Breast epithelium (tissue), 4 donors: ENCODE measurements at places on chromosomes 13 and 19.

GRCh38 chr13:35489050-35489449, 12.6 kb upstream of the MAB21L1 start:
- H3K4me1 ChIP-seq: no peaks in the 10 kb centered on the region
- H3K27me3 ChIP-seq: no peaks in the 10 kb centered on the region
- no peak overlapping the region for H3K4me3 ChIP-seq
- no peaks in the 10 kb centered on the region for H3K36me3 ChIP-seq
- DNase-seq: no peak

- H3K27me3 ChIP-seq: no peaks in the 10 kb centered on the region
- no peaks in the 10 kb centered on the region for H3K4me1 ChIP-seq
- DNase-seq: no peak
- peak overlapping the region; percentile 6 for H3K4me3 ChIP-seq
- peak overlapping the region; percentile 87 for H3K27ac ChIP-seq
- no peaks in the 10 kb centered on the region for H3K36me3 ChIP-seq
Measured at GRCh38 chr19:48724796-48725753, 5.5 kb upstream of the MAMSTR start.

DNA sequence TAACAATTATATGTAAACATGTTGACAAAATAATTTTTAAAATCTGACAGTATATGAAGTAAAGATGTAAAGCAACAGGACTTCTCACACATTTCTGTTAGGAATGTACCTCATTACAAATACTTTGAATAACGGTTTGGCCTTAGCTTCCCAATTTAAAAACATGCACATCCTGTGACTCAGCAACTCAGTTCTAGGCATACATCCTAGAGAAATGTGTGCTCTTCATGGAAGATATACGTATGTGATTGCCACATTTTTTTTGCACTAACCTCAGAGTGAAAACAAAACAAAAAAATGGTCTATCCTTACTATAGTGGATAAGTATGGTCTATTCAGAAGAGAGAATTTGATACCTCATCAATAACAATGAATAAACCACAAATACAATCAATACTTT, 314.6 kb downstream of the LIG4 start:
- no peak for DNase-seq
- no peaks in the 10 kb centered on the region for H3K36me3 ChIP-seq
- H3K4me1 ChIP-seq: no peaks in the 10 kb centered on the region

GRCh38 chr19:18353378-18354005, 13.1 kb downstream of the PGPEP1 start:
- no peak overlapping the region for H3K4me3 ChIP-seq
- H3K27ac ChIP-seq: no peak overlapping the region
- no peaks in the 10 kb centered on the region for H3K4me1 ChIP-seq
- DNase-seq: no peak
- no peaks in the 10 kb centered on the region for H3K27me3 ChIP-seq

DNA sequence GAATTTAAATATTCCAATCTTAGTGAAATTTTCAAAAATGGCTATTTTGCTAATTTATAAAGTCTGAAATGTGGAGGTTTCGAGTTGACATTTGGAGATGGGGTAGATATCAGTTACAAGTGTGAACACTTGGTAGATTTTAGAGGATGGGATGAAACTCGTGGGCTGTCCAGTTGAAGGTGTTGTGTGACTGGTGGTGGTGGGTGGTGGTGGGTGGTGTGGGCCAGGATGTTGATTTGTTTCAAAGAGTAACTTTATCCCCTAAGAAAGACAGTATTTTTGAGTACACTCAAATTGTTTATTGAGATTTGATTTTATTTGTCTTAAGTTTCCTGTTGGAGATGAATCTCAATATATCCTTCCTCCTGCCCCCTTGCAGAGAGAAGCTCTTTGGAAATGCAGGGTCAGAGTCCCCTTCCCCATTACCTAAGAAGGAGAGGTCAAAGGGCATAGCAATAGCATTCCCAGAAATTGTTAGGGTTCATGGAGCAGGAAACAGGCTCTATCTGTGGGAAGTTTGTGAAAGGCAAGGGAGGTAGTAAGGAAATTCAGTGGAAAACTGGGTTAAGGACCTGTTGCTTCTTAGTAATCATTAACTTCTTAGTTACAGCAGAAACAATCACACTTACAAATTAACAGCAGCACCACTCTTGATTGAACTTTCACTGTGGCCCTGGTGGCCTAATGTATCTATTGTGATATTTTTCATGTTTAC, 133.6 kb upstream of the RNF113B start:
- H3K4me3 ChIP-seq: no peak overlapping the region
- DNase-seq: no peak

DNA sequence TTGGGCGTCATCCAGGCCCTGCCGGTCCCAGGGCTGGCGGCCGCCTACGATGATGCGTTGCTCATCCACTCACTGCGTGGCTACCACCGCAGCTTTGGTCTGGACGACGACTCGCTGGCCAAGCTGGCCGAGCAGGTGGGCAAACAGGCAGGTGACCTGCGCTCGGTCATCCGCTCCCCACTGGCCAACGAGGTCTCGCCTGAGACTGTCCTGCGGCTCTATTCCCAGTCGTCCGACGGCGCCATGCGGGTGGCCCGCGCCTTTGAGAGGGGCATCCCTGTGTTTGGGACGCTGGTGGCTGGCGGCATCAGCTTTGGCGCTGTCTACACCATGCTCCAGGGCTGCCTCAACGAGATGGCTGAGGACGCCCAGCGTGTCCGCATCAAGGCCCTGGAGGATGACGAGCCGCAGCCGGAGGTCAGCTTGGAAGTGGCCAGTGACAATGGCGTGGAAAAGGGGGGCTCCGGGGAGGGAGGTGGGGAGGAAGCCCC, 3.5 kb downstream of the IRGC start:
- no peaks in the 10 kb centered on the region for H3K36me3 ChIP-seq
- no peak for DNase-seq
- no peak overlapping the region for H3K4me3 ChIP-seq
- H3K27ac ChIP-seq: no peak overlapping the region

DNA sequence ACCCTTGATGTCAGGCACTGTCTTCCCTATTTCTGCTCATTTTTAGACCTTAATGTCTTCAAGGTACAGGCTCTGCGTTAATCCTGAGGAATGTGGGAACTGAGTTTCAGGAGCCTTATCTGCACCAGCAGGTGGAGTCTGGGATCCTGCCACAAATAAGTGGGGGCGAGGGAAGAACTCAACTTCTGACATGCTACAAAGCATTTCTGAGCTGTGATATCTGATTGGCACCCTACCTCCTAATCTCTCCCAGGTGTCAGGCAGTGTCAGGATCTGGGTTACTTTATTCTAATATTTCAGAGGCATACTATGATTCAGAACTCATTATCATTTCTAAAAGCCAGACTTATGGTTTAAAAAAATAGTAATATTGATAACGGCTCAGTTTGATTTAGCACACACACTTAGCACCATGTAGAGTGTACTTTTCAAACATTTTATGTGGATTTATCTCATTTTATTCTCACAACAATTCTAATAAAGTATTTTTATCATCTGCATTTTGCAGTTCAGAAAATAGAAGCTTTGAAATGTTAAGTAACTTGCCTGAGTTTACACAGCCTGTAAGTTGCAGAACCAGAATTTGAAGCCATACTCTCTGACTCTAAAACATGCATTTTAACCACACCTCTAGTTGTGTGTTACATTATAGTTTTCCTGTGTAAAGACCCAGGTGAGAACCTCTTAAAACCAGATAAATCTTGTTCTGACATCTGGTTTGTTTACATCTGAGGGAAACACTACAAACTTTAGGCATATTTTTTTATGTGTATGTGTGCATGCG, 358.6 kb downstream of the TDRD3 start:
- no peaks in the 10 kb centered on the region for H3K27me3 ChIP-seq
- no peak overlapping the region for H3K27ac ChIP-seq
- no peak overlapping the region for H3K4me3 ChIP-seq
- no peaks in the 10 kb centered on the region for H3K36me3 ChIP-seq
- no peaks in the 10 kb centered on the region for H3K4me1 ChIP-seq

DNA sequence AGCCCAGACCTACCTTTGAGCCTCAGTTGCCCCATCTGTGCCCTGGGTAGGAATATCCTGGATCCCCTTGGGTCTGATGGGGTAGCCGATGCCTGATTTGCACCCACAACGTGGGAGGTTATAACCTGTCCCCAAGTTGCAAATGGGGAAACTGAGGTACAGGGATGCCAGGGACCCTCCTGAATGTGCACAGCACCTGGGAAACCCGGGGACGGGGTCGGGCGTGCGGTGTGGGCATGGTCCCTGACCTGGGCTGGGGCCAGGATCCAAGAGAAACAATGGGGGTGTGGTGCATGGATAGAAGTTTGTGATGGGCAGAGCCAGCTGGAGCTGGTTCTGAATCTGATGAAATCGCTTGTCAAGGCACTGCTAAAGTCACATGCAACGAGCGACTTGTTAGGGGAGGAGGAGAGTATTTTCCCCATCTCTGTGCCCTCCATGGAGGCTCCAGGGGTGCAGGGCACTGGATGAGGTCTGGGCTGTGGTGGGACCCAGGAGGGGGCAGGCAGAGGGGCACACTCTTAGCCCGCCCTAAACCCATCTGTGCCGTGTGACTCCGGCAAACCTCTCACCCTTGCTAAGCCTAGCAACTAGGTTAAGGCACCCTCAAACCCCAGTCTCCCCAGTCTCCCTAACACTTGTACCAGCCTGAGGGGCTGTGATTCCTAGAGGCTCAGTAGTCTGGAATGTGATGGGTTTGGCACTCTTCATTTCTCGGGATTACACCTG, 749 bp downstream of the GDF15 start:
- H3K27ac ChIP-seq: peak overlapping the region; percentile 36
- no peaks in the 10 kb centered on the region for H3K36me3 ChIP-seq
- no peaks in the 10 kb centered on the region for H3K4me1 ChIP-seq
- DNase-seq: no peak
- H3K4me3 ChIP-seq: peak overlapping the region; percentile 30
- H3K27me3 ChIP-seq: no peaks in the 10 kb centered on the region

- H3K4me3 ChIP-seq: no peak overlapping the region
- H3K27me3 ChIP-seq: no peaks in the 10 kb centered on the region
- no peak overlapping the region for H3K27ac ChIP-seq
- DNase-seq: no peak
- no peaks in the 10 kb centered on the region for H3K4me1 ChIP-seq
- no peaks in the 10 kb centered on the region for H3K36me3 ChIP-seq
Measured at GRCh38 chr19:16118489-16119033, 6.9 kb downstream of the RAB8A start.

DNA sequence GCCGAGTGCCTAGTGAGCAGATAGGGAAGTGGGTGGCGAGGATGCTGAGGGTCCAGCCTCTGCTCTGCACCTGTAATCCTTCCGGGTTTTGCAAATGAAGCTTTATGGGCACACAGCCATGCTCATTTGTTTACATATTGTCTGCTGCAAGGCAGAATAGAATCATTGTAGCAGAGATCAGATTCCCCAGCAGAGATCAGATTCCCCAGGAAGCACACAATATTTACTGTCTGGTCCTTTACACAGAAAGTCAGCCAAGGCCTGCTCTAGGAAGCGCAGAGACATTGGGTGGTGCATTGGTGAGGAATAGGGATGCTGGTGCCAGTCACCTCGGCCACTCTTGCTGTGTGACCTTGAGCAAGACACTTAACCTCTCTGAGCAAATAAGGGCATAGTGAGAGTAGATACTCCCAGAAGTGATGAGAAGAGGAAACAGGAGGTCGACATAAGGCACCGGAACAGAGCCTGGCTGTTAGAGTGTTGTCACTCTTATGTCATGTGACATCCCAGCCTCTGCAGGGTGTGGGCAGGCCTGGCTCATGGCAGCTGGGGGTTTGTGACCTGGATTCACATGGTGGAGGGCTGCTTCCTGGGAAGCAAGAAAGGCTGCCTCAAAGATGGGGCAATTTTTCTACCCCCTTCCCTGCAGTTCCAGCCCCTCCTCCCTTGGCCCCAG, 25.6 kb downstream of the CARM1 start:
- DNase-seq: no peak
- no peaks in the 10 kb centered on the region for H3K27me3 ChIP-seq
- H3K36me3 ChIP-seq: no peaks in the 10 kb centered on the region
- H3K4me3 ChIP-seq: no peak overlapping the region
- peak overlapping the region; percentile 45 for H3K27ac ChIP-seq

DNA sequence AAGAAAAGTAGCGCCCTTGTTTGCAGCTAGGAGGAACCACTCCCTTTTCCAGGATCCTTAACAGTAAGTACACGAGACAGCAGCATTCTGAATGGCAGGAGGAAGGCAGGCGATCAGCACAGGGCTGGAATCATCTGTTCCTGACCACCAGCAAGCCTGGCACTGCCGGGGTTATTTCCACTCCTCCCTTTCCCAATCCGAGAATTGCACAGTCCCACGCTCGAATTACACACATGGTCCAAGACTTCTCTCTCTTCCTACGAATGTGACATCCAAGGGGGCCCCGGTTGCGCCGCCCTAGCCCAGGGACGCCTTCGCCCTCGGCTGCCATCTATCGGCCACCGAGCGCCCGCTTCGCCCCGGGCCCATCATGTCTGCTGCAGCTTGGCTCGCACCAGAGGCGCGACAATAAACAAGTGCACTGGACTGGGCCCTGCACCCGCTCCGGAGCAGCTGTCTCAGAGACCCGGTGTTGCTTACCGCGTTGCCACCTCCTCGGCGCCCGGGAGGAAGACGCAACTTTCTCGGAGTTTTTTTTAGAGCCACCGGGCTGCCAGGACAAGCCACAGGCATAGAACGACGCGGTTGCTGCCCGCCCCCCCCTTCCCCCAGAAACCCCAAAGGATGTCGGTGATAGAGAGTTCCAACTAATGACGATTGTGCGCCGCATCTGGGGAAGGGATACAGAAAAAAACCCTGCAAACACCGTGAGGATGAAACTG, at the start of gene SLITRK5:
Gene SLITRK5, plus strand, starts transcription at position 341 of the 722 bp plus-strand sequence. CDS start 4,018 bp downstream, outside the sequence.
- H3K36me3 ChIP-seq: no peaks in the 10 kb centered on the region
- H3K27me3 ChIP-seq: peaks cover 48% of the 10 kb centered on the region
- DNase-seq: peak; percentile 64
- H3K4me1 ChIP-seq: no peaks in the 10 kb centered on the region
- no peak within 1 kb of the TSS for H3K27ac ChIP-seq

DNA sequence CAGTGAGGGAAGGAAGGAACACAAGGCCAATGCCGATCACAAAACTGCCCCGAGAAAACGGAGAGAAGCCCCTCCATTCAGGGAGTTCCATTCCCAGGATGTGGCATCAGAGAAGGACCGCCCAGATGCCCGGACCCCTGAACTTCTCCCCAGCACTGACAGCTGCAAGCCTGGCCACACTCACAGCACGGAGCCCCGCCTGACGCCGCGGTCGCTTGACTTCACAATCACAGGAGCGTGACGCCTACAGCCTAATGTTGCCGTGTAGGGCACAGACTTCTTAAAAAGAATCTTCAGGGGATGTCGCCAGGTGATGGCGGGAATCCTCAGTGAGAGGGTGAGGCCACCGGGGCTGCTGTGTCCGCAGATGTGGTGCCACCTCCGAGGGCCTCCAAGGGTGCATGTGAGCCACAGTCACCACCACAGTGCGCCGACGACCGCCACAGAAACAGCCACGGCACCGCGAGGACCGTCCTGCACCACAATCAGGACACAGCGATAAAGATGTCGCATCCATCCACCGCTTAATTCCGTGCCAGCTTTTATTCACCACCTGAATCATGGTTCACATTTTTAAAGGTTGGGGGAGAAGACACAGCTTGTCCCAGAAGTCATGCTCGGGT, 77.2 kb downstream of the SPACA7 start:
- no peaks in the 10 kb centered on the region for H3K36me3 ChIP-seq
- no peak overlapping the region for H3K27ac ChIP-seq
- H3K27me3 ChIP-seq: no peaks in the 10 kb centered on the region
- H3K4me3 ChIP-seq: no peak overlapping the region
- no peak for DNase-seq

GRCh38 chr19:44822177-44822576, 13.3 kb downstream of the BCAM start:
- H3K4me3 ChIP-seq: no peak overlapping the region
- no peak overlapping the region for H3K27ac ChIP-seq
